IPS DF 6.9 (cell line): ENCODE measurements at places on chromosomes 1 and 21.

DNA sequence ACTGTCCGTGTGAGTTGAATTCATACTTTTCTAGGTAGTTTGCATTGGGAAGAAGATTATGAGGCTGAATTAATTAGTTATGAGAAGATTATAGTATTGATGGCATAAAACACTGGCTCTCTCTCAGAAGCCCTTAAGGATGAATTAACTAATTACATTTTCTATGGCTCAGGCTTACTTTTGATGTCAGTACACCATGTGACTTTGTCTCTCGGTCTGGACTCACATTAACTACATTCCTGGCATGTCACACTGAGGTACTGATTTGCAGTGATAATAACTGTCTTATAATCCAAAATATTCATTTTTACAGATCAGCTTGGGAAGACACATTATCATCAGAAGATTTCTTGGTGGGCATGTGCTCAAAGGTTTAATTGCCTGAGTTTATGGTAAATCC, 362.2 kb downstream of the ZP4 start:
- no peak for DNase-seq

DNA sequence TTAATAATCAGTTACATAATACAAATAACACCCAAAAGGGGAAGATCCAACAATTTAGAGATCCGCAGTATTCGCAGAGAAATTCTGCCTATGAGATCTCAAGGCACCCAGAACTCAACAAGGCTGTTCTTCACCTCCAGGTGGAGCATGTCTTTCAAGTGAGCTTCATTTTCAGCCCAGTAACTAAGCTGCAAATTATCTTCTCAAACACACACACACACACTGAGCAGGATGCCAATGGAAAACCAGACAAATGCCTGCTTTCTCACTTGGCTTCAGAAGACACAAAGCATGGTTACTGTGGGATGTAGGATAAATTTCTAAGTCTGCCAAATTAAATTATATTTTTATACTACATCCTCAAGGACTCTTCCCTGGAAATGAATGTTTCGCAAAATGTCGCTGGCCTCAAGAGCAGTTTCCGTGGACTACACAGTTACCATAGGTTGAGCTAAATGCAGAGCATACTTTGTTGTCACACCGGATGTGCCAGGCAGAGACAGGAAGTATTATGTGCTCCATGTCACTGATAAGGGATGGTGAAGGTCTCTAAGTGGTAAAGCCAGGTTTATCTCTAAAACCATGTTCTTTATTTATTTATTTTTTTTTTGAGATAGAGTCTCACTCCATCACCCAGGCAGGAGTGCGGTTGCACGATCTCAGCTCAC, 30.3 kb downstream of the UBR4 start:
- DNase-seq = no peak

DNA sequence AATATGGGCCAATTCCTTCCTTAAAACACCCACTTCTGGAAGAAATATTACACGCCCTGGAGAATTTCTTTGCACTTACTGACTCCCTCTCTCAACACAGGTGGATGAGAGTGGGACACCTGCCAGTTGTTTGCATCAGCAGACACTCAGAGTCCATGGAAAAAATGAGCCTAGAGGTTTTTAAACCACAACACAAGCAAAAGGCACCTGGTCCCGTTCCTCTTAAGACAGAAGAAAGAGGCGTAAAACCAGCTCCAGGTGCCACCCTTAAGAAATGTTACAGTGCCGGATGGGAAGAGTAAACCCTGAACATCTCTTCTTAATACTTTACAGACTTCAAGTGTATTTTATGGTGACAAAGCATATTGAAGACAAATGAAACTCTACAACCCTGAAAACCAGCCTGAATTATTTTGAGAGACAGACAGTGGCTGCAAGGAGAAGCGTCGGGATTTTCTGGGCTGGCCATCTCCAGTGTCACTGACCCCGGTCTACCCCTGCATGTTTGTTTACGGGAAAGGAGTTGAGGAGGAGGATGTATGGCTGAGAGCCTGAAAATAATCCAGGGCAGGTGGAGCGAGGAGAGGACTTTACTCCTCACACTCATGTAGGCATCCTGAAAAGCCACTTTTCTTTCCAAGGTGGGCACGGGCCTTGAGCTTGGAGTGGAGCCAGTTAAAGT, 7.8 kb upstream of the RIPK4 start:
- DNase-seq = no peak

GRCh38 chr1:86082183-86082582, 74.4 kb downstream of the COL24A1 start:
- DNase-seq = no peak

- no peak for DNase-seq
Measured at GRCh38 chr1:184695023-184695422, 59.6 kb downstream of the EDEM3 start.

GRCh38 chr1:210293171-210293607, 35.5 kb upstream of the HHAT start:
- no peak for DNase-seq

- no peak for DNase-seq
Measured at GRCh38 chr1:65164633-65165032, 16.6 kb downstream of the AK4 start.

GRCh38 chr1:199867601-199868000, 159.9 kb upstream of the NR5A2 start:
- DNase-seq = no peak

GRCh38 chr1:104636581-104636980, 886.9 kb downstream of the AMY1C start:
- no peak for DNase-seq
